ENCODE measurements at places on chromosomes 5 and 9.

GRCh38 chr5:170336065-170336464 lies 38.5 kb upstream of the LCP2 start:
- no peak for DNase-seq

DNA sequence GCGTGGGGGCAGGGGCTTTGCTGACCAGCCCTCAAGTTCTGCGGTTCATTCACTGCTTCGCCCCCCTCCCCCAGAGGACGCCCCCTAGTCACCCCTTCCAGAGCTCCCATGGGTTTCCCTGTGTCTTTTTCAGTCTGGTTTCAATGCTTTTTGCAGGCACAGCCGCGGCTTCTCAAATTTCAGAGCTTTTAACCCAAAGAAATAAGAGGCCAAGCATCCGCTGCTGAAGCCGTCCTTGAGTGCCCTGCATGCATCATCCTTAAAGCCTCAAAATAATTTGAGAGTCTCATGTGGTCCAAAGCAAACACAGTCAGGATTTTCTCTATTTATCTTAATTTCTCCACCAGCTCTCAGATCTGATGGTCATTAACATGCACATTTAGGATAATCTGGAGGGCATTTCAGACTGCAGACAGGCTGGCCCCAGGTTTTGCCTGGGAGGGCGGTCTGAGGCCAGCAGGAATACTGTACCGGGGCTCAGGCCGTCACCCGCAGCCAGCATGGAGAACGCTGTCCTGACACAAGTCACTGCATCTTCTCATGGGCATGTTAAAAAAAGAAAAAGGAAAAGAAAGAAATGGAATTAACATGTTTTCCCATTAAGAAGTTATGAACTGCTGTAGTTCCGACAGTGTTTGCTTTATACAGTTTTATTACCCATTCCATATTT lies 420.8 kb upstream of the IRX4 start:
- DNase-seq, result no peak

DNA sequence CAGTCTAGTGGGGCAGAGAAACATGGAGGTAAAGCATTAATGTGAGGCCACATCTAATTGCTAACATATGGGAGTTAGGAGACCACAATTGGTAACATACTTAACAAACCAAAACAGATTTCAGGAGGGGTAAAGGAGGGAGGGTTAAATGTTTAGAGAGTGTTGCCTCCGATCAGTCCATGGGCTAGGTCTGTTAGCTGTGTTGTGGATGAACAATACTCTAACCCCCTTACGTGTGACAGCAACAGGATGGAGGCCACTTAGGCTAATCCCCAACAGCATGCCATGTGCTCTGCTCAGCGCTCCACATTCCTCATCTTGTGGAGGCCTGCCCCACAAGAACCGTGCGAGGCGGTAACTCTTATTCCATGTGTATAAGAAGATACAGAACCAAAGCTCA lies 167.0 kb downstream of the CRB2 start:
- no peak for DNase-seq

DNA sequence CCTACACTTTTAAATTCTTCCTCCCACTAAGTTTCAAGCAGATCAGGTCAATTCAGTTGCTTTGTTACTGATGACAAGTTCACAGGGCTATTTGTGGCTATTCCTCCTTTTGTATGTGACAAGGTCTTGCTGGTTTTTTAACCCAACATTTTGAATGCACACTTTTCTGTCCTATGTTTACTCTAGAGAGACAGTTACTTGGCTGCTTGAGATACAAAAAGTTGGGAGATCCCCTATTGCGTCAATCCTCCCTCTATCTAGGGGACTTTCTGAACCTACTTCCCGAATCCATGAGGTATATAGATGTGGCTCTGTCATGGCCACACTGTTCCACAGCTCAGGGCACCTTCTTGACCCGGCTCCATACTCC lies 386.7 kb downstream of the NTRK2 start:
- no peak for DNase-seq

- no peak for DNase-seq
Measured at GRCh38 chr9:100167915-100168654, 69.0 kb downstream of the INVS start.

DNA sequence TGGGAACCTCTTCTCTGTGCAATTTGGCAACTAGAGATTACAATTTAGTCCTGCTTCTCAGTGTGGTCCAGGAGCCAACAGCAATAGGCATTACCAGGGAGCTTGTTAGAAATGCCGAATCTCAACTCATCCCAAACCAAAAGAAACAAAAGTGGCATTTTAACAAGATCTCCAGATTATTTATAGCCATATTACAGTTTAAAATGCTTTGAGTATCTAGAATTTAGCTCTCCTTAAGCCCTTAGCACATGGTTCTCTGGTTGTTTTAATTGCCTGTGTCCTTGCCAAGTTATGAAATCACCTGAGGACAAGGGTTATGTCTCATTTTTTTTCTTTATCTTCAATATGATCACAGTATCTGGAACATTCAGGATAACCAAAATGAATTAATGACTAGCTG lies 51.6 kb upstream of the TAS2R1 start:
- no peak for DNase-seq

DNA sequence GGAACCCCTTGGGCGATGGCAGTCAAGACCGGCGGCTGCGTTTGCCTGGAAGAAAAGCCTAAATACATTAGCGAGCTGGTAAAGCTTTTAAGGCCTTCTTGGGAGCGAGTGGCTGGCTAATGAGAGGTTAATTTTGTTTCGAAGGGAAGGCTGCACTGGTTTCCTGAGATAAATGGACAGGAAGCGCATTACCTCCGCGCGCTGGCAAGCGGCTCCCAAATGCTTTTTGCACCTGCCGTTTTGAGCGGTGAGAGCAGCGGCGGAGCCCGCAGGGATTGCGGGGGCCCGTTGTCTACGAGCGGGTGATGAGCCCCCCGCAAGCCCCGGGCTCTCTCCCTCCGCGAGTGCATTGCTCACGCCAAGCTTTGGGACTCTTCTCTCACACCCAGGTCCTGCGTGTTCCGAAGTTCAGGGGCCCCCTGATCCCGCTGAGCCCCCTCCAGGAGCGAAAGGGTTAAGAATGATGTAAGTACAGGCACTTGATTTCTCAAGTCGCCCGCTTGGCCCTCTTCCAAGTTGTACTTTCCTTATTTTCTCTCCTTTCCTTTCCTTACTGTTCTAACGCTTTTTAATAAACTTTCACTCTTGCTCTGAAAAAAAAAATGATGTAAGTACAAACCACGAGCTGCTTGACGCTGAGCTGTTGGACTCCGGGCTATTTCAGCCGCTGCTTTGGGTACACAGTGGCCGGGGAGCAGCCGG lies 3.1 kb upstream of the RGMB start:
- no peak for DNase-seq

- no peak for DNase-seq
Measured at GRCh38 chr9:84916769-84917168, 247.2 kb downstream of the NTRK2 start.

GRCh38 chr5:88816195-88816594 lies 66.8 kb downstream of the MEF2C start:
- DNase-seq, result no peak

- no peak for DNase-seq
Measured at GRCh38 chr5:132774896-132775295, 2.1 kb downstream of the SEPTIN8 start.

GRCh38 chr5:111075520-111075919 lies 4.0 kb downstream of the TSLP start:
- no peak for DNase-seq

DNA sequence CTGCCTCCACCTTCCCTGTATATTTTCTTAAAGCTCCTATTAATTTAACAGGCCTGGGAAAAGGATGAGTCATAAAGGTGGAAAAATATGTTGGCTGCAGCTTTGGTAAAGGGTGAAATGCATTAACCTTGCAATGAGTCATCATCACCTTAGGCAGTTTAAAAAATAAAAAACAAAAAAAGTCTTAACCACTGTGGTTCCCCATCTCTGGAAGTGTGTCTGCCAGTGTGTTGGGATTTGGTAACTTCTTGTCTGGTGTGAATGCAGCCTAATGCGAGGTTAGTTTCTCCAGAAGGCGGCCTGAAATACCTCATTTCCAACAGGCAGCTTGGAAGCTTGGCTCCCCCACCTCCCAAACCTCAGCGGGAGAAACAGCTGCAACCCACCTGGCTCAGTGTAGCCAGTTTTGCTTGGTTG lies 265.3 kb upstream of the GAS1 start:
- DNase-seq, result no peak

GRCh38 chr9:129201866-129202265 lies 23.8 kb upstream of the IER5L start:
- DNase-seq, result no peak

DNA sequence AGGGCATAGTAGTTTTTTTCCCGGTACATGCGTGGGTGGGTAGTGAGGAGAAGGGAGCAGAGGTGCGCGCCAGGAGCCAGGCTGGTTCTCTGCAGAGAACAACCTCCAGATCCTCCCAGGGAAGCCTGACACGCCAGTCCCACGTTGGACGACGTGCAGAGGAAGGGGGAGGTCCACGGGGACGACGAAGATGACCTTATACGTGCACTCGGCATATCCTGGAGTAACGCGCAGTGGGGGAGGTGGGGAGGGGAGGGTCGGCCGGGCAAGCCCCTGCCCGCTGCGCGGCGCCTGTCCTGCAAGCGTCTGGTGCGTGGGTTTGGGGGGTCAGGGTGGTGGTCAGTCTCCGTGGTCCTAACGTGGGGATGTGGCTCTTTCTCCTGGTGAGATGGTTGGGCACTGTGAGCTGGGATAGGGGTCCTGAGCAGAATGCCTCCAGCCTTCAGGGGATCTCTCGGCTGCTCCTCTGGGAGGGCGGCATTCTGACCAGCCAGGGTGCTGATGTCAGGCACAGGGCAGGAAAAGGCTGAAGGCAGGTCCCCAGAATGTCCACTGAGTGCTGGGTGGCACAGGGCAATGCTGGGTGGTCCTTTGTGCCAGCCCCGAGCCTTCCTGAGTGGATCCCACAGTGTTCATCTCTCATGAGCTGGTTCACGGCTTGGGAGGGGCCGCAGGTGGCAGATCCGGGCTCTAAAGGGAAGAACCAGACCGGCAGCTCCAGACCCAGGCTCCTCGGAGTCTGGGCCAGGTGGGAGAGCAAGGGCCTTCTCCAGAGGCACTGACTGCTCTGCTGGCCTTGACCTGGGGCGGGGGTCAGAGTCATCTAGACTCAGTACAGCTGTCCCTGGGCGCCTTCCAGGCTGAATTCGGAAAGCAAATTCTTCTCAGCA lies 10.5 kb upstream of the SCGB3A1 start:
- no peak for DNase-seq

DNA sequence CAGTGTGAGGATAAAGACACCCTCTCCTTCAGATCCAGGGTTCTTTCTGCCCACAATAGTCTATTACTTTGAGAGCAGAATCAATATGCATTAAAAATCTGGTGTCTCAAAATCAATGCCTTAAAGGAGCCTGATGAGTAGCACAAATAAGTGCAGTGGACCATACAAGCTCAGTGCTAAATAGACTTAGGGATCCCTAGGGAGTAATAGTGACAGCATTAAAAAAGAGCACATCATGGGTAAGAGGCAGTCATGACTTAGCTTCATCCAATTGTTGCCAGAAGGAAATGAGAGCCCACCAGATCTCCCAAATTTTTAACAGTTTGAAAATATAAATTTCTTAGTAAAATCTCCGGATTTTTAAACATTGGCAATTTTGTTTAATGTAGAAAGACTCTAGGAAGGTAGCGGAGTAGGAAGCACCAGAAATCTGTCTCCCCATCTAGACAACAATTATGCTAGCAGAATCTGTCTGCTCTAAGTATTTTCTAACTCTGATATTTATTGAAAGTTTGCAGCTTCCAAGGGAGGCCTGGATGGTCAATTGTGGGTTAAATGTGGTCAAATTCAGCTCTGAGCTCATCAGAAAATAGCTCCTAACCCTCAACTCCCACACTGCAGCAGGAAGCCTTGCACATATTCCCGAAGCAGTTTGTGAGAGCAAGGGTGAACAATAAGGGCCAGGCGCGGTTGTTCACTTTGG lies 443.9 kb downstream of the TLE1 start:
- DNase-seq, result no peak

DNA sequence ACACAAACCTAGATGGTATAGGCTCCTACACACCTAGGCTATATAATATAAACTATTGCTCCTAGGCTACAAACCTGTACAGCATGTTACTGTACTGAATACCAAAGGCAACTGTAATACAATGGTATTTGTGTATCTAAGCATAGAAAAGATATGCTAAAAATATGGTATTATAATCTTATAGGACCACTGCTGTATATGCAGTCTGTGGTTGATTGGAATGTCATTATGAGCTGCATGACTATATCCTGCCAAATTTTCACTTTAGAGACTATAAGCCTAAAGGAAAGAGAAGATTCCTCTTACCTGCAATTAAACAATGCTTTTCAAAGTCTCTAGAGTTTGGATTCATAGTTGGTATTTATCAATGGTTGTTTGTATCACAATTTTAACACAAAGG lies 24.7 kb upstream of the ACOT12 start:
- DNase-seq, result no peak

GRCh38 chr9:84101964-84102632 lies 121.5 kb downstream of the RMI1 start:
- DNase-seq, result no peak

DNA sequence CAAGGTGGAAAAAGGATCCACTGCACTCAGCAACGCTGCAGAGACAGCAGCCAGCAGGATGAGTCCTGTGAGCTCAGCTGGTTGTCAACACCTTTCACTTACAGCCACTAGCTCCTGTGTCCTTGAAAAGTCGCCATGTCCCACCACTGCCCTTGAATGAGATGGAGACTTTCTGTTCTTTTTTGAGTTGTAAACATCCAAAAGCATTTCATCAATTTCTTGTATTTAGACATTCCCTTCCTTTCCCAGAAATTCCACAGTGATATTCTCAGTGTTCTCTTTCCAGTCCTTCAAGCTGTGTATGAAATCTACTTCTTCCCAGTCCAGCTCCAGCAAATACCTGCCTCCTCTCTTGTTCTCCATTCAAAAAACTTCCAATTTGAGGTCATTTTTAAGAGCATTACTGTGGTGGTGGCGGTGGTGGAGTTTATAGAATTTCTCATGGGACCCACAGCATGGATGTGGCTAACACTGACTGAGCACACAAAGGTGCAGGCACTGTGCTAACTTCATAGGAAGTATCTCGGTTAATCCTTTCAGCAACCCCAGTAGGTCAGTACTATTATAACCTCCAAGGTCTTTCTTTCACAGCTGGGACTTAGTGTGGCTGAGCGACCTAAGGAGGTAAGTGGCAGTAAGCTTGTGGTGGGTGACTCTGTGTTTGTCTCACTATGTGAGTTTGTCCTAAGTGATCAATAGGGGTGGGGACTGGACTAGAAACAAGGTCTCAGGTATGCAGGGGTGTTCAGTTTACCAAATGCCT lies 15.0 kb upstream of the GPX3 start:
- no peak for DNase-seq

- no peak for DNase-seq
Measured at GRCh38 chr9:133824802-133825186, 86.6 kb upstream of the SARDH start.

DNA sequence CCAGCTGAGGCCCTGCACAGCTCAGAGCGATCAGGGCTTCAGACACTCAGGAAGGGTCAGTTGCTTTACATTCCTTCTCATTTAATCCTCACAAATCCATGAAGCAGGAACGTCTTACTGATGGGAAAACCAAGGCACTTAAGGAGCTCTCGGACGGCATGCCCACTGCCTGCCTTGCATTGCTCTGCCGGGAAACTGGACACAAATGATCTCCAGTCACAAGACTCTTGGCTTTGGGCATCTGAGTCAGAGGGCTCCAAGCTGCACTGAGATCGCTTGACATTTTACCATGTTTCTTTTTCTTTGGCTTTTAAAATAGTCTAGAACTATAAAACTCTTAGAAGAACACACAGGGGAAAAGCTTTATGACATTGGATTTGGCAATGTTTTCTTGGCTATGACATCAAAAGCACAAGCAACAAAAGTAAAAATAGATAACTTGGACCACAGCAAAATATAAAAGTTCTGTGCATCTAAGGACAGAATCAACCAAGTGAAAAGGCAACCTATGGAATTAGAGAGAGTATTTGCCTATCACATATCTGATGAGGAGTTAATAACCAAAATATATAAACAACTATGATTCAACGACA lies 43.6 kb upstream of the HRH2 start:
- DNase-seq, result no peak

All from NCI-H2107 (cell line).